NCI-H446 (cell line): ENCODE measurements at places on chromosomes 3 and 15.

DNA sequence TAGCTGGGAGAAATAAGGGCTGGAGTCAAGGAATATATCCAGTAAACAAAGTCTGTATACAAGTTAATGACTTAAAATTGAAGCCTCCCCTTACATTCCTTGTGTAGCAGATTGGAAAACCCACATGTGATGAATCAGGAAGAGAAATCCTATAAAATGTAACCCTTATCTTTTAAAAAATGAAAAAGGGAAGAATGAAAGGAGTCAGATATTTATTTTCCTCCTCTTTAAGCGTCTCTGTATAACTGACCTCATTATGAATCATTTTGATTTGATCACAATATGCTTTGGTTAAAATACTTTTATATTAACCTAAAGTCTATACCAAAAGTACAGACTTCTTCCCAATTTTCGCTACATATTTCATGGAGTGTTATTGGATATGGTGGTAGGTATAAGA, 316.3 kb upstream of the STAC start:
- no peak for DNase-seq

DNA sequence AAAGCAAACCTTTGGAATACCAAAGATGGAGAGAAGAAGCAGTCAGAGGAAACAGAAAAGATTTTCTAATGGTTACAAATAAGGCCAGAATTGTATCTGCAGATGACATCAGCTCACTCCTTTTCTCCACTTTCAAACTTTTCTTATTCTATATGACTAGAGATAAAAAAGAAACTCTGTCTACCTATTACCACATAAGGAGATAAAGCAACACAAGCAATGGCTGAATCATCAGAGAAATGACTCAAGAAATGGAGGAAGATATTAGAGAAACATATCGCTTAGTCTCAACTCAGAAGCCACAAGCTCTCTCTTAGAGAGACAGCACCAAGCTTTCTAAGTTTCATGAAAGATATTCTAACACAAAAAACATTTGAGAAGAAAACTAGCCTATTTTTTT, 784.0 kb downstream of the ZPLD1 start:
- no peak for DNase-seq

DNA sequence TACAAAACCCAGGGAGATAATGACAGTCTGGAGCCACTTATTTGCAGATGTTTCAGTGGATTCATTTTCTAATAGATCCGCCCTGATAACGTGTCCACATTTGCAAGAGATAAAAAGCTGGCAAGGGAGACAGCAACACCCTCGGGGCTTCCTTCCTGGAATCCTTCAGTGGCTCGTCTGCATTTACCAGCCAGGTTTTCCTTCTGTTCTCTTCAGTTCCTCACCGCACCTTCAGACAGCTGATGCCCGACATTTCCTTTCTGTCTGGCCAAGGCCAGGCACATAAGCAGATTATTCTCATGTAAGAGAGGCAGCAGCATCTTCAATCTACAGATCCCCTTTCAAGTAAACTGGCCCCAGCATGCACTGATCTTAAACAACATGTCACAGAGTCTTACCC, 56.2 kb upstream of the SPATA12 start:
- no peak for DNase-seq

DNA sequence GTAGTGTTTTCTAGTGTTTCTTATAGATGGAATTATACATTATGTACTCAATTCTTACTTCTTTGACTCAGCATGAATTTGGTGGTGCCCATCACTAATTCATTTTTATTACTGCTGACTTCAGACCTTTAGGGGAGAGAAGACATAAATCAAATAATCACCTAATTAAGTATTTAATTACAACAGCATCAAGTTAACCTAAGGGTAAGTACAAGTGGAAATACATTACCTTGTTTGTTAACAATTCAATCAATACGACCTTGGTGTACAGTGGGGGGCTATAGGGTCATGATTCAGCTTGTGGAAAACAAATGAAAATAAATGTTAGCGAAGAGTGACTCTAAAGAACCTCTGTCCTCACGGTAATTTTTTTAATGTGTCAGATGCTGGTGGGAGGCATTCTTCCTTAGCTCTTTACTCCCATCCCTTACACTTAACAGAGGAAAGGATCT, 538 bp upstream of the CAPN7 start:
- no peak for DNase-seq

DNA sequence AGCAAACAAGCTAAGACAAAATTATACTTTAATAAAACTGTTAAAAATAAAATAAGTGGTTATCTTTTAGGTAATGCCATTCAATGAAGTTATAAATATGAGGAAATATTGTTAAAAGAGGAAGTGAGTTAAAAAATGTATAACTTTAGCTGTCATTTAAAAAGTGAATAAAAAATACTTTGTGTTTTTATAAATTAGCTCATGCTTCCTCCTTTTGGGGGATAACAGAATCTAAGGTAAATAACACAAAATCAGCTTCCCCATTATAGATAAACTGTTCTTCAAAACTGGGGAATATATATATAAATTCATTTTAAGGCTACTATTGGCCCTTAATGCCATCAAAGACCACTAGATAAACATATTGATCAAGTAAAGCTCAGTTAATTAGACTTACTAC, 113.7 kb upstream of the AADACL2 start:
- DNase-seq, result no peak

DNA sequence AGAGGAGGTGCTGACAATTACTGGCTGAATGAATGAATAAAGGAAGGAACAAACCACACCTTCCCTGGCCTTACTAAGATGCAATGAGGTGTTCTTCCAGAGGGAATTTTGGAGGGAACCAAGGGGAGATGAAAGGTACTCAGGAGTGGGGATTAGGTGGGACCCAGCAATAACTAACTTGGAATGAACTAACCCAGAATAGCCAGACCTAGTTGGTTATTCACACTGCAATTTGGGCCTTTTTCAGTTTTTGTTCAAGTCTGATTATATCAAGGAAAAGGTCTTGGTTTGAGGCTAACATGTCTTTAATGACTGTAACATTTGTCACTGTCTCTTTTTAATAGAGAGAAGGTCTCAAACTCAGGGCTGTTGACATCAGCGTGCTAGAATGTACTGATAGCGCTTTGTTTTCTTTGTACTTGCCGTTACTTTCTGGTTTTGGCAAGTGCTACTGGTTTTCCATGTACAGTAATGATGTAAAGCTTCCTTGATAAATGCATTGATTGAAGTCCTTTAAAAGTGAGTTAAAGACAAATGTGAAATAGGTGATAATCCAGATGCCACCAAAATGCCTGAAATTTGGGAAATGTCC, 3.2 kb upstream of the PLXND1 start:
- no peak for DNase-seq

DNA sequence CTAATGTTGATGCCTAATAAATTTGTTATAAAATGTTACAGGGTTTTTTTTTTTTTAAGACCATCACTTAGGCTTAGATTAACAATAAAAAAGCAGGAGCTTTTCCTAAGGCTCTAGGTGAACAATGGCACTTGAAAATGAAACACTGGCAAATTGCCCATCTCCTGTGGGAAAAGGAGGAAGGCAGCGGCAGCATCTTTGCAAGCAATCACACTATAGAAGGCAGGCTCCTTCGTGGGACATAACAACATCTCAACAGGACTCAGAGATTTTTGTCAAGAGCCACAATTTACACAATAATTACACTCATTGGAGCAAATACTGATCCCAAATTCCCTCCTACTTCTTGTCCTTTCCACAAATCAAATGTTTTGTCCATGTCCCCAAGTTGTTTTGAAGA, 646.7 kb downstream of the ROBO2 start:
- no peak for DNase-seq

DNA sequence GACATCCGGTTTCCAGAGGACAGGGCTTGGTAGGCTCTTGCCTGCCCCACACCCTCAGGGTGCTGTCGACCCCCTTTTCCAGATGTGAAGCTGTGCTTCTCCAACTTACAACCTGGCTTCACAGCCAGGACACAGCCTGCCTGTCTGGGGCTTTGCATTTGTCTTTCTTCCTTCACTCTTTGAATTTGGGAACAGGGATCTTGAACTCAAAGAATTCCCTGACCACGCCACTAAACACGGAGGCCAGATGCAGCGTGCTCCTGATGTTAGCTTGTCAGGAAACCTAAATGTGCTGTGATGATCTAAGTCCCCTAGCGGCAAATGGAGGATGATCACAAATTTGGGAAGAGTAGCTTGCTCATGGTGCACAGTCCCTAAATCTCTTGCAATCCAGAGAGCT, 244.8 kb upstream of the RGMA start:
- no peak for DNase-seq

GRCh38 chr3:78977073-78977472, 790.7 kb downstream of the ROBO1 start:
- no peak for DNase-seq

DNA sequence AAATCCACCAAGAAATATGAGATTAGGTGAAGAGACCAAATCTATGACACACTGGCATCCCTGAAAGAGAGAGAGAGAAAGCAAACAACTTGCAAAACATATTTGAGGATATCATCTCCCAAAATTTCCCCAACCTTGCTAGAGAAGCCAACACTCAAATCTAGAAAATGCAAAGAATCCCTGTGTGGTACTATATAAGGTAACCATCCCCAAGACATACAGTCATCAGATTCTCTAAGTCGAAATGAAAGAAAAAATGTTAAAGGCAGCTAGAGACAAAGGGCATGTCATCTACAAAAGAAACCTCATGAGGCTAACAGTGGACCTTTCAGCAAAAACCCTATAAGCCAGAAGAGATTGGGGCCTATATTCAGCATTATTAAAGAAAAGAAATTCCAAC, 622.1 kb upstream of the LMCD1 start:
- no peak for DNase-seq

DNA sequence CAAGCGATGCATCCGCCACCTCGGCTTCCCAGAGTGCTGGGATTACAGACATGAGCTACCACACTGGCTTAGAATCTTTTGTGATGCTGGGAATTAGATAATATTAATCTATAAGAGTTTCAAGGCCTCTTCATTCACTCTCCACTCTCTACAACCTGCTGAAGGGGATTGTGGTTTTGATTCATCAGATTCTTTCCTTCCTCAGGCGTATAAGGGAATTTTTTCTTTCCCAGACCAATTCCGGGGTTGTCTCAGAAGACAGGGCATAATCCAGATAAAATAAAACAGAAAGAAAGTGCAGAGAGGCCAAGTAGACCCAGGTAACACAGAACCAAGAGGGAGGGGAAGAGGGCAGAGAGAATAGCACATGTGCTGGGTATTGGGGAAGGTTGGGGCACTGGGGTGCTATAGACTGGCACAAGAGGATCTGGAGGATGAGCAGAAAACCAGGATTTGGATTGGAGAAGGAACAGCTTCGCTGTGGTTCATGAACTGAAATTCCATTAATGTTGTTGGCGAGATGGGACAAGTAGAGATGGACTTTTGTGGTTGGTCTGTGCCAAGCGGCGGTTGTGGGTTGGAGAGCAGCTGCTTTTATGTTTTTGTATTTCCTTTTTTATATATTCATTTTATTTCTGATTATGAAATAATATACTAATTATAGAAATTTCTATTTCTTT, 12.8 kb downstream of the ARL6IP5 start:
- no peak for DNase-seq

GRCh38 chr3:119597548-119598288, at the start of gene PLA1A:
Gene PLA1A (plus strand): TSS chr3:119597885. CDS start chr3:119597914, 29 bp downstream.
- DNase-seq, result no peak

GRCh38 chr3:179452176-179452564, 900 bp upstream of the GNB4 start:
- DNase-seq, result no peak

DNA sequence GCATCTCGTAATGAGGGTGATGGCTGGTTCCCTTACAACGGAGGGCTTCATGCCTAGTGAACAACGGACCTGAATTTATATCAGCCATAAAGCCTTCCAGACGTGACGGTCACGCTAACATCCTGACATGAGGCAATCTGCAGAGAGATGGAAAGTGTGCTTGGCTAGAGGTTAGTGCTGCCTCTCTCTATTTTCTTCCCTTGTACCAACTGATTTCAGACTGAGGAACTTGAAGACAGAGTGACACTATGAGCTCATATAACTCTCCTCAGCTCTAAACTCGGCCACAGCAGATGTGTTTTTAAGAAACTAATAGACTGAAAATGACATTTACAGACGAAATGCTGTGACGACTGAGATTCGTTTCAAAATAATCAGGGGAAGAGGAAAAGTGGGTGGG, 122.4 kb downstream of the XXYLT1 start:
- no peak for DNase-seq

GRCh38 chr15:33773969-33774368, 194.3 kb upstream of the CHRM5 start:
- DNase-seq, result no peak

GRCh38 chr15:101560722-101561583, 71.4 kb upstream of the PCSK6 start:
- DNase-seq, result no peak

- DNase-seq, result no peak
These were observed 102.4 kb downstream of the NUP210 start for GRCh38 chr3:13317596-13318320.

GRCh38 chr3:171685116-171685895, 125.0 kb downstream of the PLD1 start:
- DNase-seq, result no peak

DNA sequence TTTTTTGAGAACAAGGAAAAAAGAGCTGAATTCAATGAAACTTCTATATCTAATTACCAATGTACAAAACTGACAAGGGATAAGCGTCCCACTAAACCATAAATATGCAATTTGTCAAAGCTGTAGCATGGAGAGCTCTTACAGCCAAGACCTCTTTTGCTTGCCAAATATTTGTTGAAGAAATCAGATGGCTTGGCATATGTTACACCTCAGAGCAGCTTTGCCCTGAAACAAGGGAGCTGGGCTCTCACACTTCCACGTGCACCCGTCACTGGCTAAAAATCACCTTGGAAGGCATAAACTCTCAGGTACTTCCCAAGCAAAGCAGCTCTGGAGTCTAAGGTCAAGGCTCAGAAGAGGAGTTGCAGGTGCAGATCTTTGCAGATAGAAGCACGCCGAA, 324.7 kb upstream of the SLCO3A1 start:
- peak; percentile 33 for DNase-seq

GRCh38 chr15:60077581-60078359, 73.7 kb downstream of the FOXB1 start:
- DNase-seq, result no peak

GRCh38 chr3:37940242-37940908, 50.2 kb upstream of the VILL start:
- no peak for DNase-seq

GRCh38 chr3:61445924-61446323, 115.4 kb upstream of the PTPRG start:
- no peak for DNase-seq

- DNase-seq, result no peak
These were observed 660 bp upstream of the BCL2L10 start for GRCh38 chr15:52113235-52113634.

GRCh38 chr3:111764645-111765091, 94.4 kb upstream of the PHLDB2 start:
- DNase-seq, result no peak

- no peak for DNase-seq
These were observed 129.8 kb downstream of the ZNF385D start for GRCh38 chr3:21621181-21621651.

DNA sequence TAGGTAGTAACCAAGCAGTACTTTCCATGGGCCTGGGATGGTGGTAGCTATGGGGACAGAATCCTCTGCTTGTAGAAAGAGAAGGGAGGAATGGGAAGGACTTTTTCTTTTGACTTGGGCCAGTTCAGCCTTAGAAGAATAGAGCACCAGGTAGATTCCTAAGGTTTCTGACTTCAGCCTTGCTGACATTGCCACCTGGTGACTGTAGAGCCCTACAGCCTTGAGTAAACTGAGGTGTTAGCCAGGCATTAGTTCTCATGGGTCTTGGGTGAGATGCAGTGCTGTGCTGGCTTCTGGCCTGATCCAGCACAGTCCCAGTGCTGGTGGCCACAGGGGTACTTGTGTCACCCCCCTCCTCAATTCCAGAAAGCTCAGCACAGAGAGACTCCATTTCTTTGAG, 171.1 kb downstream of the ZBBX start:
- DNase-seq, result no peak
